ENCODE measurements at places on chromosomes 4 and X. TPM values are rescaled to one million over a fixed set of nuclear protein-coding genes. Genes with fewer than 3 reads are reported as not detected.
A peak's percentile ranks its signal among the peaks of the same experiment; 100 is the strongest.

GRCh38 chr4:153676486-153676885 lies 7.6 kb upstream of the TLR2 start:
- no peak for DNase-seq

DNA sequence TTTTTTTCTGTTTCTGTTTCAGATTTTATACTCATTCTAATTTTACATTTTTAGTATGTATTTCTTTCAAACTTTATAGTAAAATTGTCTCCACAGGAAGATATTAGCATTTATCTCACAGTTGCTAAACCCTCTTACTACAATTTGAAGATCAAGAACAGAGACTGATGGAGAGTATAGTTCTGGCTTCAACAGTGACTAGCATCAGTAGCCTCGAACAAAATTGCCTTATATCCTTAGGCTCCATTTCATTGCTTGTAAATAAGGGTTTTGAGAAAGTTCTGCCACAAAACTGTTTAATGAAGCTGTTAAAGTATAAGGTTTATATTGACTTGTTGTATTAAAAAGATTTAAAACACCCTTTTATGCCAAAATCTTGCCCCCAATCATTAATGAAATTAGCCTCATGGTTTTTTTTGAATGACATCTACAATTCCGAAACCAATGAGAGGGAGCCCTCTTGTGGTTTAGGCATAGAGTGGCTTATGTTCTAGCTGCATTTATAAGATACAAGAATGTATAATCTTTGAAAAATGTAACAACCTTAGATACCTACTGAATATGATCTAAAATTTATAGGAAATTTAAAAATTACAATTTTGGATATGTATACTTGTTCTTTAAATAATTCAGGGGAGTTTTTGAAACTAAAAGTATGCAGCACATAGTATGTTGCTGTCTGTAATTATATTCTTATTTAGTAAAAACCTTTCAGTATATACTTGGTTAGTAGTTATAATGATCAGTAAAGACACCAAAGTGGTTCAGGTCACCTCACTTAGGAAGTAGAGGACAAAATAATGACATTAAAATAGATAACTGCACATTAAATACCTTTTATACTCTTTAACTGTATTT lies 109.8 kb upstream of the HPGD start:
- DNase-seq, result no peak

- DNase-seq, result no peak
Measured at GRCh38 chr4:37953620-37954293, 6.4 kb upstream of the PTTG2 start.

GRCh38 chr4:16227462-16227868 lies 1.2 kb upstream of the TAPT1 start:
- DNase-seq, result no peak

DNA sequence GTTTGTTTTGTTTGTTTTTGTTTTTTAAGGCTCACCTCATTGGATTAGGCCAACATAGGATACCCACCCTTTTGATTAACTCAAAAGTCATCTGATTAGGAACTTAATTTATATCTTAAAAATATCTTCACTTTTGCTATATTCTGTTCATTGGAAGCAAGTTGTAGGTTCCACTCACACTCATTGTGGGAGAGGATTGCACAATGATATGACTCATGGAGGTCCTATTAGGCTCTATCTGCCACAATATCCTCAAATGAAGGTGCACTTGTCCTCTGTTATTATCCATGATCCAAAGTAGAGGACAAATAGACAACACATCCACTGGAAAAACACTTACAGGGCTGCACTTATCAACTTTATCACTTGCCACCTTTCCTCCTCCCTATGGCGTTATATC lies 60.5 kb upstream of the ADAMTS3 start:
- no peak for DNase-seq

DNA sequence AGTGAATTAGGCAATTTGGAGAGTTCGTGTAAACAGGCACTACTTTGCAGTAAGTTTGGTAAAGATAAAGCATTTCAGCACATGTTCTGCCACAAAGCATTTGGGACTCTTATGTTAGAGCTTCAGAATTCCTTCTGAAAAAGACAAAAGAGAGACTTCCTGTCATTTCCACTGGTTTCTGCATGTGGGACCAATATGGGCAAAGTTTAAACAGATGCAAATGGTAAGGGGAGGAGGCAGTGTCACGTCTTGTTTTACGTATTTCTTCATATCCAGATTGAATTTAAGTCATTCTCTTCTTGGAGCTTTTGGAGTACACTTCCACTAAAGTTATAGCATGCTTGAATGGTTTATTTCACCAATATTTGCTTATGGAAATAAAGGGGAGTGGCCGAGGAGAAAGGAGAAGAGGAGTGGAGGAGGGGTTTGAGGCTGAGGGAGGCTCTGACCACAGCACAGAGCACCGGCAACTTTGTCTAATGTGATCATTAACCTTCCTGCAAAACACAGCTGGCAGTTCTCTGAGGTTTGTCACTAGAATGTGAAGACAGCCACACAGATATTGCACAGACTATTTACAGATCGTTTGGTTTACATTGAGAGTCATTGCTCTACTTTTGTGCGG lies at the start of gene APELA:
APELA (plus strand) TSS at position 479 of the 625 bp plus-strand sequence. CDS start 154 bp downstream, outside the sequence.
- peak; percentile 10 for DNase-seq

DNA sequence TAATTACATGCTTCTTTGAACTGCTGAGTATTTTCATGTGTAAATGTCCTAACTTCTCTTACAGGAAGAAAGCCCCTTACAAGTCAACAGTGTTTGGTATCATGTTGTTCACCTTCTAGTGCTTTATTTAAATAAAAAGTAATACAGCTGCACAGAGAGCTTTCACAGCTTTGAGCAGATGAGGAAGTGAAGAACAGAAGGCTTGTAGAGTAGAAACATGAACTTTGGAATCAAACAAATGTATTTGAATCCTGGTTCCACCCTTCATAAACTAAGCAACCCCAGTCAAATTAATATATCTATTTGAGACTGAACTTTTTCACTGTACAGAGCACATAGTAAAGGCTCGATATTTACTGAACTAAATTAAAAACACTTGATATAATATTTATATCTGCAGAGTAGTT lies 120.5 kb downstream of the CAMK2D start:
- DNase-seq, result no peak

GRCh38 chr4:6785572-6785925 lies 3.0 kb downstream of the KIAA0232 start:
- no peak for DNase-seq

- no peak for DNase-seq
Measured at GRCh38 chr4:147741190-147741788, 9.4 kb downstream of the ARHGAP10 start.

- DNase-seq, result no peak
Measured at GRCh38 chrX:48684134-48684533, 535 bp downstream of the WAS start.

- DNase-seq, result no peak
Measured at GRCh38 chr4:173529477-173530325, at the start of gene HAND2. Gene HAND2, minus strand, starts transcription at chr4:173530229. Its CDS starts 940 bp downstream, at chr4:173529289.

DNA sequence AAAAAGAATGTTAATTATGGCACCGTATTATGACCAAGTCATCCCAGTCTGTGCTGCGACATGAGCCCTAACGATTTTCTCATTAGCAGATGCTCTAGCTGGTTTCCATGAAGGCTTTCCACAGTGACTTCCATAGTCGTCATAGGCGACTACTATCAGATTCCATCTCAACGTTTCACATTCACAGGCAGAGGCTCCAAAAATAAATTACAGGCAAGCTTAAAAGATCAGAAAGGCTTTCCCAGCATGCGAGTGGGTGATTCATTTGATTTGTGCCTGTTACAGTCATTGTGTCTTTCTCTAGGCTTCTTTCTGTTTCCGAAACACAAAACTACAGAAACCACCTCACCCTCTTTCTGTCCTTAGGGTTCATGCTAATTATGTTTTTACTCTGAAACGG lies 43.2 kb downstream of the PALLD start:
- no peak for DNase-seq

- peak; percentile 5 for DNase-seq
Measured at GRCh38 chr4:152454398-152455011, 81.4 kb downstream of the FBXW7 start.

DNA sequence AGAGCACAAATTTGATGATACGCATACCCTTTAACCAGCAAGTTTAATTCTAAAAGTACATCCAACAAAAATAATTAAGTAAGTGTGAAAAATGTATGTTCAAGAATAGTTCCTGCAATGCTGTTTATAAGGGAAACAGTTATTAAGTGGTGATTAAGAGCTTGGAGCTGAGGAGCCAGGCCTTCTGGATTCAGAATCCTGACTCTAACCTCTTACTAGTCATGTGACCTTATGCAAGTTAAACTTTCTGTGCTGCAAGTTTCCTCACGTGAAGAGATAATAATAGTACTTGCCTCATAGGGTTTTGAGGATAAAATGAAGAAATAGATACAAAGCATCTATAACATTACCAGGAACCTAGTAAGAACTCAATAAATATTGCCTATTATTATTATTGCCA lies 77.7 kb downstream of the FAM13A start:
- DNase-seq, result no peak

DNA sequence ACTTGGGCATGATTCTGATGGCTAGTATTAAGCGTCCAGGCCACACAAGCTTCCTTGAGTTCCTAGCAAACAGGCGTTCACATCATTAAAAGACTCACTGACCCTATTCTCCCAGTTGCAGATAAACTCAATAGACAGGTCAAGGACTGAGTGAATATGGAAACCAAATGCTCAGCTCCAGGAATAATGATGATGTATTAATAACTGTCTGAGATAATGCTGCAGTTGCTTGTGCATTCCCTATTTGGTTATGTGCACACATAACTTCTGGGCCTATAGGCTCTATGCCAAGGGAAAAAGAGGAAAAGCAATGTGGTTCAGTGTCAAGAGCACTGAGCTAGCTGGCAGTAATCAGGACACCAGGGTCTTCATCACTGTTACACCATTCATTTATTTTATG lies 3.5 kb downstream of the RAB9B start:
- no peak for DNase-seq

DNA sequence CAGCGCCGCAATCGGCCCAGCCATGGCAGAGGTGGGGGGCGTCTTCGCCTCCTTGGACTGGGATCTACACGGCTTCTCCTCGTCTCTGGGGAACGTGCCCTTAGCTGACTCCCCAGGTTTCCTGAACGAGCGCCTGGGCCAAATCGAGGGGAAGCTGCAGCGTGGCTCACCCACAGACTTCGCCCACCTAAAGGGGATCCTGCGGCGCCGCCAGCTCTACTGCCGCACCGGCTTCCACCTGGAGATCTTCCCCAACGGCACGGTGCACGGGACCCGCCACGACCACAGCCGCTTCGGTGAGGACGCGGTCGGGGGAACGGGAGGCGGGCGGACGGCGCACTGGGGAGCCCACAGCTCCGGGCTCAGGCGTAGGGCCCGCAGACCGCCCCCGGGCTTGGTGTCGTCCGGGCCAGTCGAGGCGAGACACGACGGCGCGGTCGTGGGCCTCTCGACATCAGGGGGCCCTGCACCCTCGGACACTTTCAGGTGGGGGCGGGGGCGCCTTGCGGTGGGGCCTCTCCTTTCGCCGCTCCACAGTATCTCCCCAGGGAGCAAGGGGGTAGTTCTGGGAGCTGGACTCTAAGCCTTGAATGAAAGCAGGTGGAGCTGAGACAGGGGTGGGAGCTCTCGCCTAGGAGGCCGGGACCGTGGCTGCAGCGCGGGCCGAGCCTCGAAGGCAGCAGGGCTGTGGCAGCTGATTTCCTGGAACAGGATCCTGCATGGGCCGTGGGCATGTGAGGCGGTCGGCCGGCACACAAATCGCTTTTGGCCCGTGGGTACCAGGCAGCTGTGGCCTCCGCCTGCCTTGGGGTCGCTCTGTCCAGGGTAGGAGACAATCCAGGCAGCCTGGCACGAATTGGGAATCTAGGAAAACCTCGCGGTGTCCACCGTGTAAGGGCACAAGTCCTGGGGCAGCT lies 722 bp downstream of the FGF16 start:
- no peak for DNase-seq

- no peak for DNase-seq
Measured at GRCh38 chrX:46814966-46815365, 21.9 kb upstream of the RP2 start.

- no peak for DNase-seq
Measured at GRCh38 chr4:130110770-130111169, 1014.8 kb downstream of the C4orf33 start.

- no peak for DNase-seq
Measured at GRCh38 chr4:98505992-98506391, 152.4 kb downstream of the TSPAN5 start.

- no peak for DNase-seq
Measured at GRCh38 chr4:4455210-4455865, 68.4 kb downstream of the NSG1 start.

- DNase-seq, result no peak
Measured at GRCh38 chr4:37928426-37929416, 31.5 kb upstream of the PTTG2 start.

DNA sequence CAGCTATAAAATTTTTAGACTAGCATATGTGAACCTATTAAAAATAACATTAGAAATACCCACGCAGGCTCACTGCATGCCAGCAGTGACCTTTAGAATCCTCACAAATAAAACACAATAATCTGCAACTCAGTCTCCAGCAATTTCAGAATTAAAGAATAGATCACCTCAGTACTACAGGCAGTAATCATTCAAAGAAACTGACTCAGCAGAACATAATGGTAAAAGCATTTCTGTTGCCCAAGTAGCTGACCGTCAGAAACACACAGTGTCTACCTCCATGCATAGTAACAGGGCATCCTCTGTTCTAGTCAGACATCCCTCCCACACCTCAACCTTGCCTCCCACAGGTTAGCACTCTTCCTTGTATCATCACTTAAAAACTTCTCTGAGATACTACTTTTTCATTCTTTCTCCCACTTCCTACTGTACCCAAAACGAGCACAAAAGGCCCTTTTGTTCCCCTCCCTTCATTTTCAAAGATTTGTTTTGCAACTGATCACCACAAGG lies 65.7 kb upstream of the BEND2 start:
- DNase-seq, result no peak

DNA sequence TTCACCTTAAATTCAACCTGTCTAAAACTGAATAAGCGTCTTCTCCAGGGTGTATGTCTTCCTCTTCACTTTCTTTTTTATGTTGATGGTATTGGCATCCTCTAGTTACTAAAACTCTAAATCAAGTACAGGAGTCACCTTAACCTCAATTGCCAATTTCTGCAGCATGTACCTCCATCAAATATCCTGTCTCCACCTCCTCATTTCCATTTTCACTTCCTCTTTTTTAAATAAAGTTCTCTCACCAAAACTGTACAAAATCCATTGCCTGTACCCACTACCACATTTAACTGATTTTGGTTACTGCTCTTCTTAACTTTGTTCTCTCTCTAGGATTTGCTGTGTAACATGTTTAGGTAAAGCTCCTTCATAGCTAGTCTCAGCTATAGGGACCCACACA lies 9.2 kb upstream of the NPFFR2 start:
- no peak for DNase-seq

XAGE2 gene
- 0.42 TPM for polyA plus RNA-seq

RAB9A gene
- 27.6 TPM for polyA plus RNA-seq

MSANTD1 gene
- 0.29 TPM for polyA plus RNA-seq

PPP1R2C gene
- polyA plus RNA-seq, result not detected

GLRA2 gene
- 0.42 TPM for polyA plus RNA-seq

F11 gene
- 2.6 TPM for polyA plus RNA-seq

RAB33B gene
- polyA plus RNA-seq, result 10.9 TPM

PIGA gene
- polyA plus RNA-seq, result 17.5 TPM

AMBN gene
- polyA plus RNA-seq, result 1.2 TPM

ESX1 gene
- polyA plus RNA-seq, result not detected

RPS3A gene
- 4,555 TPM for polyA plus RNA-seq

All from right renal cortex interstitium (tissue), 3 donors.